Effector CD4-positive, alpha-beta T cell (primary cell): ENCODE measurements at places on chromosomes 3 and 15.

DNA sequence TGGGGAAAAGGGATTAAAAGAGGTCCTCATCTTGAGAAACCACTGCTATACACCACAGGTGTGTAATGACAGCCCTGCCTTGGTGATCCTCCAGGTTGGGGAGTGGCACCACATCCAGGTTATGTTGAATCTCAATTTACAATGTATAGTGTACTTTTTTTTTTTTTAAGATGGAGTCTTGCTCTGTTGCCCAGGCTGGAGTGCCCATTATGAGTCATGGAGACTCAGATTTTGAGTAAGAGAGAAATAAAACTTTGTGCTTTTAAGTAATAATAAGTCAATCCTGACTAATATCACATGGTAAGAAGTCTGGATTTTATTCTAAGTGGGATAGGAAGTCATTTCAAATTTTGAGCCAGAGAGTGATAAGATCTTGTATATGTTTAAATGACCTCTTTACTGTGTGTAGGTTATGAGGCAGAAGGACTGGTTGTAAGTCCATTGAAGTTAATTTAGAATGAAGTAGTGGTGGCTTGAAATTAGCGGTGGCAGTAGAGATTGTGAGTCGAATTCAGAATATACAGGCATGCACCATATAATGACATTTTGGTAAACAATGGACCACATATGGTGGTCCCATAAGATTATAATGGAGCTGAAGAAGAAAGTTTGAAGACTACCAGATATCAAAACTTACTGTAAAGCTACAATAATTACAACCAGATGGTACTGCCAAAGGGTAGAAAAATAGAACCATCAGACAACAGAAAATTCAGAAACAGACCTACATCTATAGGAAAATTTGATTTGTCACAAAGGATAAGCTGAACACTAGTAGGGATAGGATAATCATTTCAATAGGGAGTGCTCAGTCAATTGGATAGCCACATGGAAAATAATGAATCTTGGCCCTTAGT, 20.7 kb downstream of the POPDC2 start:
- no peak for DNase-seq

GRCh38 chr3:173920386-173920785, 522.8 kb downstream of the NLGN1 start:
- no peak for DNase-seq

DNA sequence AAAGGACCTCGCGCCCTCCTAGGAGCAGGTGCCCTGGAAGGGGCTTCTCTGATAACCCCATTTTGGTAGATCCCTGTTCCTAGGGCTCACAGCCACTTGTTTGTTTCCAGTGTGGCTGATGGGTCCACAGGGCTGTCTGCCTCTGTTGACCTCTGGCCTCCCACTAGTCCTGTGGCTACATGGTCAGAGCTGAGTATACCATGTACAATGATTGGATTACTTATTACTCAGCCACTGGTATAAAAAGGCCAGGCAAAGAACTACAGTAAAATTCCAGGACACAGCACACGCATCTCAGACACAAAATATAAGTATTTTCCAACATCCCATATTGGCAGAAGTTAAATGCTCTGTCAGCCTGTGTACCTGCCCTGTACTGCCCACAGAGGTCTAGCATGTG, 277.3 kb downstream of the GABRG3 start:
- DNase-seq, result no peak

DNA sequence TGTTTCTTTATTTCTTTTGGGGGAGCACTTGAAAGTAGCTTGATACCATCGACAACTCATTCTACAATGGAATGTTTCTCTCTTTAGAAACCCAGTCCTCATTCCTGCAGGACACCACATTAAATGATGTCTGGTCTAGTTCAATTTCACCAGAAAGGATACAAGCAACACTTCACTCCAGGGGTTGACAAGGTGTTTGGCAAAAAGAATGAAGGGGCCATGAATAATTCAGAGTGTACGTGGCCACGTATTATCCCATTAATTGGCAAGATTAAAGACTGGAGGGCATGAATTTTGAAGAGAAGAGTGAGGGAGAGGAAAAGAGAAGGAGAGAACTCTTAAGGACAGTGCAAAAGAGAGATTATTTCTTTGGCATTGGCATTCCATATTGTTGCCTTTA, 705 bp downstream of the TMPRSS7 start:
- no peak for DNase-seq

DNA sequence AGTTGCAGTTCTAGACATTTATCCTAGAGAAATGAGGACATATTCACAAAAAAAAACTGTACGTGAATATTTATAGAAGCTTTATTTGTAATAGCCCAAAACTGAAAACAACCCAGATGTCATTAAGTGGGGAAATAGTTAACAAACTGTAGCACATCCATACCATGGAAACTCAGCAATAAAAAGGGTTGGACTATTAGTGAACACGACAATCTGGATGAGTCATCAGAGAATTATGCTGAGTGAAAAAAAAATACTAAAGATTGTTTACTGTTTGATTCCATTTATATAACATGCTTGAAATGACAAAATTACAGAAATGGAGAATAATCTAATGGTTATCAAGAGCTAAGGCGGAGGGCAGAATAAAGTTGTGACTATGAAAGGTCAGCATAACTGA, 59.5 kb downstream of the CPA3 start:
- no peak for DNase-seq

DNA sequence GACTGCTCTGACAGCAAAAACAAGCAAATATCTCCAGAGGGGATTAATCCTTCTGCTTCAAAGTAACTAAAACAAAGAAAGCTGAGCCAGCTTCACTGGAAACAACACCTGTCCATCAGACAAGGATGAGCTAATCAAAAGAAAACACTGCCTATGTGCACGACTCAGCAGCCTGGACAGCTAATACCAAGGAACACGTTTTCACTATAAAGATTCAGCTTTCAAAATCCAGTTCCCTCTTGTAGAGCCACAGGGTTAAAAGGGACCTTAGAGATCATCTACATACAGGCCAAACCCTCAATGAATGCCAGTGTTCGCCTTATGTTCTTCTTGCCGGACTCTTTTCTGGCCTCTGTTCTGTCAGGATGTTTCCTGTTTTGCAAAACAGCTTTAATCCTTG, 6.9 kb downstream of the TUSC7 start:
- DNase-seq, result no peak

DNA sequence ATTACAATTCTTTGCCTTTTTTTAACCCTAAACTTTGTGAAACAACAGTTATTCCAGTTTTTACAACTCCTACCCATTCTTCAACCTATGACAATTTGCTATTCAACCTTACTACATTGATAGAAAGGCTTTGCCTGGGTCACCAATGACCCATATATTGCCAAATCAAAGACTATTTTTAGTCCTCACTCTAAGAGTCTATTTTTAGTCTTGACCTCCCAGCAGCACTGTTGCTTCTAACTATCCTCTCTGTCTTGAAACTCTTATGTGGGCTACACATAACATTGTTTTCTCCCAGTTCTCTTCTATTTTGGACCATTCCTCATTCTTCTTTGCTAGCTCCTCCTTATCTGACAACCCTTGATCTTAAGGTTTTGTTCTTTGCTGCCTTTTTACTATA, 71.4 kb downstream of the C3orf80 start:
- DNase-seq, result no peak

DNA sequence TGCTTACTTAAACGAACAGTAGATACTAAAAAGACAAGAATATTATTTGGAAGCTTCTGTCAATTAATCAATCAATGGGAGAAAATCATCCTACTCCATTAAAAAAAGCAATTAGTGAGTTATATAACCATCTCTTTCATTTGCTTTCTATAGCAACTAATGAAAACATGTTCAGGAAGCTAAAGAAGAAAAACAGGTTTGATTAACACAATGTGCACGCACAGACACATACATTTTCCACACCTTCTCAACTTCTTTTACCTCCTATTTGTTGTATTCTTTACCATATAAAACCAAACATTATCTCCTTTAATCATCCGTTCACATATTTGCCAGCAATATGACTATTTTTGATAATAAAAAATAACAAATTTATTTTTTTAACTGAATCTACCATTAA, 111.3 kb downstream of the GBE1 start:
- DNase-seq, result no peak

DNA sequence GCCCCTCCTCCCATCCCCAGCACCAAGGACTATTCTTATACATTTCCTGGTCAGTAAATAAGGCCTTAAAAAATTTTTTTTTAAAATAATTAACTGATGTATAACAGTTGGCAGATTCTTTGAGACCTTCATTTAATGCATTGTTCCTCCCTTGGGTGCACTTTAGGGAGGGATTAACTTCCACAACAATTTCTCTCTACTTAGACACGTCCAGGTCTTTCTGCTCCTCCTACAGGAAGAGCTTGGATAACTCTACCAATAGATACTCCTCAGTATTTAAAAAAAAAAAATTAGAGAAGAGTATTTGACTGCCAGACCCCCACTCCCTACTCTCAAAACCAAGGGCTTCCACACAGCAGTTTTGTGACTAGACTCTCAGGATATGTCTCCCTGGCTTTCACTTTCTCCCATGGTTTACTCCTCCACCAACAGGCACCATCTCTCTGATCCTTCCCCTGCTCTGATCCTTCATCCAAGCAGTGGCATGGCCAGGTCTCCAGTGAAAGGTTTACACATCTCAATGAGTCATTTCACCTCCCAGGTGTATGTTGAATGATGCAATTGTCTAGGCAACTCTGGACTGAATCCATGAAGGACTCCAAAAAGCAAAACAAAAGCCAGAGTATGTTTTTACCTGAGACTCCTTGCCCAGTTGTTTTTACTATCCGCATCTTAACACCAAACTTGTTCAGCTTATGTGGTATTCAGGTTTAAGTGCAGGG, 7.4 kb downstream of the ZIC4 start:
- DNase-seq, result no peak

- no peak for DNase-seq
Measured at GRCh38 chr3:48092270-48092669, 76.1 kb upstream of the MAP4 start.

- DNase-seq, result no peak
Measured at GRCh38 chr3:58353722-58354553, 21.2 kb downstream of the PXK start.

GRCh38 chr3:69082805-69083204, 1.9 kb upstream of the ARL6IP5 start:
- DNase-seq, result peak; percentile 59

DNA sequence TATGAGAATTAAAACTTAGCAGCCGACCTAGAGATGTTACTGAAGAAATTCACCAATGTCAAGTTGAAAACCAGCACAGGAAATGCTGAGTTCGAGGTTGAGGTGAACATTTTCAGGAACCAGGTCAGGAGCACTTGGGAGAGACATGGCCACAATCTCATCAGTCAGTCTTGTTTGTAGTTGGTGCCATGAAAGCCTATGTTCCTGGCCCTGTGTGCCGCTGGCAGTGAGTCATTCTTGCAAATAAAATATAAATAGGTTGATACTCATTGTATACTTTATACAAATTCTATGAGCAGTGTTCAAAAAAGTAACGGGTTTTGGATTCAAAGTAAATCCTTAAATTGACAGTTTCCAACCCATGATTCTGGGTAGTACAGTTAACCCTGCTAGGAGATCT, 1.5 kb upstream of the FSIP1 start:
- DNase-seq, result no peak

- no peak for DNase-seq
Measured at GRCh38 chr3:166405465-166405864, 568.2 kb upstream of the BCHE start.

GRCh38 chr3:150577855-150578254, 25.3 kb upstream of the SELENOT start:
- DNase-seq, result no peak

DNA sequence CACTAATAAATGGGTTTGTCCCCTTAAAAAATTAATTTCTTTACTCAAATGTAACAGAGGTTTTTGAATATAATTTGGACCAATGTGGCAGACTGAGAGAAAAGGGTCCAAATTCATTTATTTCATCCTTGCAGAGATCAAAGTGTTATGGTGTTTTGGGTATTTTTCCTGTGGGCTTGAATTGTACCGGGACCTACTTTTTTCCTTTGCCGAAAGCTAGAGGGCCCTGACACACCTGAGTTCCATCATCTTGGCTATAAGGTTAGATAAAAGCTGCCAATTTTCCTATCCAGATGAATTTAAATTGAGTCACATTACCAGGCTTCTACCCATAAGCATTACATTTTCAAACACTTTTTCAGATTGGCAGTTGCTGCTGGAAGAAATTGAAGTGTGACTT, 908 bp downstream of the CCNB2 start:
- no peak for DNase-seq

DNA sequence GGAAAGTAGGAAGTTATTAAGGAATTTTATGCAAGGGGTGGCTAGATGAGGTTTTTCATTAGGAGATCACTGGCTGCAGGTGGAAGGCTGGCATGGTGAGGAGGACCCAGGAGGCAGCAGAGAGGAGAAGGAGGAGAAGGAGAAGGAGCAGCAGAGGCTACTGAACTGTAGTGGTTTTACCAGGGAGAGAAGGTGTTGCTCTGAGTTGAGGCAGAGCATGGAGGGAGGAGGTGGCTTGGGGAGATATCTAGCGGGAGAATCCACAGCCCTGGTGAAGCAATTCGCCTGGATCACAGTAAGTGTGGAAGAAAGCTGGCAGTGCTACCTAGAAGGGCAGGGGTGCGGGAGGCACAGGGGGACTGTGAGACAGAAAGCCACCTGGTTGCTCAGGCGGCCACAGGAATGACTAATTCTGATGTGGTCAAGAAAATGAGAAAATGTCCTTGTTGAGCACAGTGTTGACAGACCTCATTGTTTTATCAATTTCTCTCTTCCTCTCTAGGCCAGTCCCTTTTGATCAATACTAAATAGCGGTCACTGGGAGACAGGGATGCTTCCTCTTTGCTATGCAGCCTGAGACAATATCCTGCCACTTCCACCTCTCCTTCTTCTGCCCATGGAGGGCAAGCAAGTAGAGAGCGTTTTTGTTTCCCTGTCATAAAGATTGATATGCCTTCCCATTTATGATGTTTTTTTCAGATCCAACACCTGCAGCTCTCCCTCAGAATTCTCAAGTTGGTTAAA, 94.6 kb downstream of the EEFSEC start:
- no peak for DNase-seq

- no peak for DNase-seq
Measured at GRCh38 chr3:63914312-63914711, 2.1 kb upstream of the SCAANT1 start.

DNA sequence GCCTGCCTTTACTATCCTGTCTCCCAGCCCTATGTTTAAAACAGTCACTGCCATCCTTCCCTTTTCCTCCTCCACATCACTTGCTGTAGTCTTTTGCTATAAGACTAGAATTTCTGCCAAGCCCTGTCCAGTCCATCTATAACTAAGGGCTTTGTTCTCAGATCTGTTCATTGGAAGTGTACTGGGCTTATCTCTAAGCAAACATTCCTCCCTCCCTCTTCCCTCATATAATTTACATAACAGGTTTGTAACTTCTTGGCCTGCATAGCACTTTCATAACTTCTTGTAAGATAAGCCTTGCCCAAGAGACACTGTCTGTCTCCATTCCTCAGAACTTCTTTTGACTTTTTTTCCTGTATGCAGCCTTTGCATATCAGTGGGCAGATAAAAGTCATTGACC, 16.7 kb downstream of the TPRG1 start:
- no peak for DNase-seq

GRCh38 chr3:5565026-5565425, 377.5 kb downstream of the EDEM1 start:
- DNase-seq, result no peak

- DNase-seq, result no peak
Measured at GRCh38 chr3:23548706-23549105, 257.0 kb upstream of the UBE2E1 start.
